ENCODE measurements at places on chromosomes 7 and 10.
A peak's percentile ranks its signal among the peaks of the same experiment; 100 is the strongest.

GRCh38 chr10:17229717-17229966 lies 1.6 kb downstream of the VIM start:
- DNase-seq = no peak

- no peak for DNase-seq
Observed at GRCh38 chr7:2411815-2412586, 8.6 kb downstream of the CHST12 start.

DNA sequence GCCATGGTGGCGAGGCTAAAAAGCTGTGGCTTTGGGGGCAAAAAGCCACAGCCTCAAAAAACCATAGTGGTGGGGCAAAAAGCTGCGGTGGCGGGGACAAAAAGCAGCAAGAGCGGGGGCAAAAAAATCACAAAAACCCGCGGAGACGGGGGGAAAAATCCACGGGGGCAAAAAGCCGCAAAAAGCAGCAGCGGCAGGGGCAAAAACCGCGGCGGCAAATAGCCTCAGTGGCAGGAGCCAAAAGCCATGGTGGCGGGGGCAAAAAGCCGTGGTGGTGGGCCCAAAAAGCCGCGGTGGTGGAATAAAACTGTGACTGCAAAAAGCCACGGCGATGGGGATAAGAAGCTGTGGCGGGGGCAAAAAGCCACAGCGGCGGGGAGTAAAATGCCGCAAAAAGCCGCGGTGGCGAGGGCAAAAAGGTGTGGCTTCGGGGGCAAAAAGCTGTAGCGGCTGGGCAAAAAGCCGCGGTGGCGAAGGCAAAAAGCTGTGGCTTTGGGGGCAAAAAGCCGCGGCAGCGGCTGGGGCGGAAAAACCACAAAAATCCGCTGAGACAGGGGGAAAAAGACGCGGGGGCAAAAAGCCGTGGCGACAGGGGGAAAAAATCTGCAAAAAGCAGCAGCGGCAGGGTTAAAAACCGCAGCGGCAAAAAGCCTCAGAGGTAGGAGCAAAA lies 526.6 kb downstream of the ZNF33B start:
- no peak for DNase-seq

- DNase-seq = no peak
Observed at GRCh38 chr10:89160339-89160738, 46.8 kb downstream of the CH25H start.

- DNase-seq = peak; percentile 62
Observed at GRCh38 chr10:38038107-38038931, 27.8 kb downstream of the ZNF33A start.

GRCh38 chr7:20440472-20441105 lies 109.9 kb downstream of the ITGB8 start:
- peak; percentile 10 for DNase-seq

GRCh38 chr7:126799541-126799940 lies 453.2 kb downstream of the GRM8 start:
- no peak for DNase-seq

GRCh38 chr7:24917510-24918239 lies 62.3 kb downstream of the OSBPL3 start:
- no peak for DNase-seq

GRCh38 chr10:17961551-17962422 lies 10.1 kb downstream of the SLC39A12 start:
- DNase-seq = no peak

DNA sequence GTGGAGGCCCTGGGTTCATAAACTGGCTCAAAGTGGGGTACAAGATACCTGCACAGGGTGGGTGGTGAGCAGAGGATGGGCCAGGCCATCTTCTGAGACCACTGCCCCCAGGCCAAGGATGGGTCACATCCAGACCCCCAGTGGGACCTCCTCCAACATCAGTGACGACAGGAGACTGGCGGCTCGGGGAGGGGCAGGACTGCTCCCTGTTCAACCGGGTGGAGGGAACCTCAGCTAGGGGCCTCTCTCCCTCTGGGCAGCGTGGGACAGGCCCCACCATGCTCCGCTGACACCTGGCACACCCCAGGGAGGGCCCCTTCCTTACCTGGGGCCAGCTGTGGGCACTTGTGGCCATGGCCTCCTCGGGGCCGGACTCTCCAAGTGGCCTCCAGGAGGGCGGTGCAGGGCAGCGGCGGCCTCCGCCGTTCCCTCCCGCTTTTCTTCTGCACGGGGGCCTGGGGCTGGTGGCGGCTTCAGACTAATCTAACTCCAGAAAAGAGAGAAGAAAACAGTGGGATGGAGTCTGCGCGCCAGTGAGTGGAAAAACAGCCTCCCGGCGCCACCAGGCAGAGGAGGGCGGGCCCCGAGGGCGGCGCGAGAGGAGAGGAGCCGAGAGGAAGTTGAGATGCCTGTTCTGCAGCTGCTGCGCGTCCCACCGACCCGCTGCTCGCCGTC lies at the start of gene CALHM2:
TSS of gene CALHM2 (minus strand) at position 540 of the 675 bp plus-strand sequence. CDS start 2,429 bp downstream, outside the sequence.
- peak; percentile 81 for DNase-seq

GRCh38 chr10:113447278-113447677 lies 105.6 kb upstream of the HABP2 start:
- no peak for DNase-seq

DNA sequence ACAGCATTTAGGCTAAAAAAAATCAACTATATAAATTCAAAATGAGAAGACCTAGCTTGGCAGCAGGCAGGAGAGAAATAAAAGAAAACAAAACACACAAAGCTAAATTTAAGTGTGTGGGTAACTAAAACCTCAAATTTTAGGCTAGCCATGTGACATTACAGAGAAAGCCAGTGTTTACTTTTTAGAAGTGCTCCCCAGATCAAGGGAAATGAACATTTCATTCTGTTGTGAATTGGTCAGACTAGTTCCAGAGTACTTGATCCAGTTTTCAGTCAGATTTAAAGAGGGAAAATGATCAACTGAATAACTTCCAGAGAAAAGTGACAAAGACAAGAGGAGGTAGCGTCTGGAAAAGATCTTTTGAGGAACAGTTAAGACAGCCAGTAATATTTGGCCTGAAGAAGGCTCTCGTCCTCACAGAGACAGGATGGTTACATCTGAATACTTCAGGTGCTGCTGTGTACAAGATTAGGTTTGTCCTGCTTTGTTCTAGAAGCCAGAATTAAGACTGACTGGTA lies 563.4 kb downstream of the KCNMA1 start:
- no peak for DNase-seq

DNA sequence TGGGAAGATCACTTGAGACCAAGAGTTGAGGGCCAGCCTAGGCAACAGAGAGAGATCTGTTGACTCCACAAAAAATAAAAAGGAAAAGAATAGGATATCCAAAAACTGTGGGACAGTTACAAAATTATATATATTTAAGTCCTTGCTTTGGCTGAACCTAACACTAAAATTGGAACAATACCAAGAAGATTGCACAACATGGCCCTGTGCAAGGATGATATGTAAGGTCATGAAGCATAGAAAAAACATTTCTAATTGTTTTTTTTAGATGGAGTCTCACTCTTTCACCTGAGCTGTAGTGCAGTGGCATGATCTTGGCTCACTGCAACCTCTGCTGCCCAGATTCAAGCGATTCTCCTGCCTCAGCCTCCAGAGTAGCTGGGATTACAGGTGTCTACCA lies 139.0 kb downstream of the TPST1 start:
- no peak for DNase-seq

DNA sequence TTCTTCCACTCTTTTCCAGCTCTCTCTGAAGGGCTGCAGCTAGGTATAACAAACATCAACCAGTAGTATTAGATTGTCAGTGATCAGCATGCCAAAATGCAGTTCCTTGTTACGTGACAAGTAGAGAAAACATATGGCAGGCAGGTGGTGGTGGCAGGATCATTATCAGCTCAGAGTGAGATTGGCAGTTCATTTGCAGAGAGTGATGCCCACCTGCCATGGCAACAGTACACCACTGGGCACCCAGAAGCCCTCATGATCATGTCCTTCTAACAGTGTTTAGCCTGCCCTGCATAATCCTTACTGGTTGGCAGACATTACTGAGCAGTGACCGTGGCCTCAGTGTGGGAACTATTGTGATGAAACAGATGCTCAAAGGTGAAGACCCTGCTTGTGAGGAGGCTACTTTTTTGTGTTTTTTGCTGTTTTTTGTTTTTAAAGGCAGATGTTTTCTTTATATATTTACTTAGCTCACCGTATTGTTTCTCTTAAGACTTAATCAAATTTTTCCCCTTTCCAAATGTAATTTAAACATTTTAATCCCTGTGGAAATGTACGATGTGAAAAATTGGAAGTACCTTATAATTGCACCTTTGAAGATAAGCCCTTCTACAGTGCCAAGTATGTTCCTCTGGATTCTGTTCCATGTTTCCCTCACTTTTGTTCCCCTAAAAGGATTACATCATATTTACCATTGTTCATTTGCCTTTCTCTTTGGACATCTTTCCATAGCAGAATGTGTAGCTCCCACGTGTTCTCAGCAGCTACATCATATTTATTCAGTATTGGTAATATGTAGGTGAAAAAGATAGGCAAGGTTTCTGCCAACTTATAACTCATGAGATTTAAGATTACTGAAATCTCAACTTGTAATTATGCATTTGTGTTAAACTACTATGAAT lies 179.6 kb downstream of the SND1 start:
- no peak for DNase-seq

- DNase-seq = no peak
Observed at GRCh38 chr10:73836427-73836980, 25.1 kb upstream of the NDST2 start.

DNA sequence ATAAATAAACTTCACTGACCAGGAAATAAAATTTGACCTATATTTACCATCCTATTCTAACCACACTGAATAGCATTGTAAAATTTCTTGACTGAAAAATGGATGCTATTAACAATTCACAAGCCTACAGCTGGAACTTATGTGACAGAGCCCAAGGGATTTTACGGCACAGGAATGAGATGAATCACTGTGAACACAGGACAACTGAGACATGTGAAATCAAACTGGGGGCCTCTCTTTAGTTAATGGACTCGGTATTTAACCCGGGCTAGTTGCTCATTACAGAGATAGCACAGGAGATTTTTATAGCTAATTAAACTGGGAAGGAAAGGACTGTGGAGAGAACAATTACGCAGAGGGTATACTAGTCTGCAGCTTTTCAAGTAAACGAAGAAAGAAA lies 100.6 kb downstream of the MICU1 start:
- no peak for DNase-seq

- no peak for DNase-seq
Observed at GRCh38 chr10:80351220-80351619, 5.3 kb downstream of the DYDC1 start.

- DNase-seq = no peak
Observed at GRCh38 chr10:126736727-126737126, 66.2 kb upstream of the C10orf90 start.

GRCh38 chr10:27624941-27625340 lies 120.7 kb downstream of the MKX start:
- DNase-seq = no peak

DNA sequence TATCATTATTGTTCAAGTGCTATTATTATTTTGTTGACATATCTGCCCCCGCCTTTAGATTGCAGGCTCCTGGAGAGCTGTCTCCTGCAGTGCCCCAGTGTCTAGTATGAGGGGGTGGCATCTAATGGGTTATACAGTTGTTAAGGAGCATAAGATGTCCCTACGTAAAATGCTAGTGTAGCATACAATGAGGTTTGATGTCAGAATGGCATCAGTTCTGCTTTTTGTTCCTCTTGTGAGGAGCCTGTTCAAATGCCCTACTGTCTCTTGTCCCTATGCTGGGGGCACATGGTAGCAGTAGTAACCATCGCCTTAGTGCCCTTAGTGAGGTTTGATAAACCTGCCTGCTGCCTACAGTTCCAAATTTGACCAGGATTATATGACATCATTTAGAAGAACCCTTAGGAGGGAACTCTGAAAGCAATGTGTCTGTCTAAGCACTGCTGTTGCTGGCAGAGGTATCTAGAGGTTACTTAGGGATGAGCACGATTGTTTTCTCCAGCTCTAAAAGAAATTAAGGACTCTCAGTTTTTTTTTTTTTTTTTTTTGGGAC lies 9.7 kb downstream of the CREM start:
- no peak for DNase-seq

- no peak for DNase-seq
Observed at GRCh38 chr7:120981888-120982615, 6.5 kb upstream of the CPED1 start.

DNA sequence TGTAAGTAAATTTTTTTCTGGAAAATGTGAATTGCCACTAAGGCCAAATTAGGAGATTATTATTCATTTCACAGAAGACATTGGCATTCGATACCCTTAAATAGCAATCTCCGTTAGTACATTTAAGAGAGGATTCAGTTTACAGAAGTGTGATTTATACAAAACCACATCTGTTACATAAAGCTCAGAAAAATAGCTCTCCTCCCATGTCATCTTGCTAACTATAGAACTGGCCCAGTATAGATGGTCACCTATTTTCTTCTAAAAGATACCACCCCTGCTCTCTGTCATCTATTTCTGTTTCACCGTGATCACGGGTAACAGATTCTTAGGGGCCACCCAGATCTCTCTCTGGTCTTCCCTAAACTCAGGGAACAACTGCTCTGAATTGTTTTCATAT lies 119.1 kb downstream of the HIP1 start:
- no peak for DNase-seq

GRCh38 chr10:11424456-11425295 lies 186.8 kb downstream of the USP6NL start:
- no peak for DNase-seq

- DNase-seq = no peak
Observed at GRCh38 chr10:102493771-102494170, 8.7 kb downstream of the ACTR1A start.

GRCh38 chr7:28705350-28705749 lies 252.8 kb downstream of the TRIL start:
- no peak for DNase-seq

- no peak for DNase-seq
Observed at GRCh38 chr7:55903985-55904759, 16.9 kb downstream of the ZNF713 start.

GRCh38 chr10:7006566-7006965 lies 404.3 kb downstream of the SFMBT2 start:
- no peak for DNase-seq

GRCh38 chr7:143280566-143280965 lies 4.2 kb upstream of the TMEM139 start:
- no peak for DNase-seq

GRCh38 chr10:43844221-43844620 lies 195.5 kb upstream of the ZNF32 start:
- no peak for DNase-seq

DNA sequence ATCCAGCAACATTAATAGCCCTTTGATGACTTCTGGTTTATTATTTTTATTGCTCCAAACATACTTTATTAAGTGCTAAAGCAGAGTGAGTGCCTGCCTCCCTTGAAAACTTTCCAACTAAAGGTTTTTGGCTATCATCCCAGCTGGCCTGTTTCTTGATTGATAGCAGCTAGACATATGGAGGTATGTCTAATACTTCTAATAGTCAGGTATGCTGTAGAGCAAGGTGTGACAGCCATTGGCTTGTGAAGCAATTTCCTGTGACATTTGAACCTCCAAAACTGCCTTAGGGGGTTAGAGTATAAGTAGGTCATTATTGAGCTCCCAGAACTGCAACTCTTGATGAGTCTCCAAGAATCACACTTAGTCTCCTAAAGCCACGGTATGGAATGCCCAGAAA lies 55.8 kb downstream of the LOXL4 start:
- no peak for DNase-seq

GRCh38 chr10:92997620-92998019 lies 63.0 kb upstream of the CYP26C1 start:
- no peak for DNase-seq

- no peak for DNase-seq
Observed at GRCh38 chr7:73894733-73895551, 34.0 kb downstream of the TMEM270 start.

All from CD8-positive, alpha-beta T cell (primary cell).